T-helper 2 cell (primary cell): ENCODE measurements at places on chromosomes 4 and X.

DNA sequence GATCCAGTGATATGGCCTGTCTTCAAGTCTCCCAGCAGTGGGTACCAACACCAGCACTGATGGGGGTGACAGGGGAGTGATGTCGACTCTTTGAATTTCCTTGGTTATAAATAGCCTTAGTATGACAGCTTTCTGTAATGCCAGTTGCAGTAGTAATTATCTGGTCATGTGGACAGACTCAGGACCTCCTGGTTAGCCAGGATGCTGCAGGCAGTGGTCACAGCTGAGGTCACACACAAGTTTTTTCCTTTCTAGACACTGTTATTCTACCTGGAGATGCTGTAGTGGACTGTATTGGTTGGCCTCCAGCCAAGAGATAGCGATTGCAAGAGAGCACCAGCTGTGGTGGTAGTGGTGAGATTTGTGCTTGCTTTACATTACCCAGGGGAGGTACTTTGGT, 63.6 kb downstream of the UPRT start:
- DNase-seq, result no peak

DNA sequence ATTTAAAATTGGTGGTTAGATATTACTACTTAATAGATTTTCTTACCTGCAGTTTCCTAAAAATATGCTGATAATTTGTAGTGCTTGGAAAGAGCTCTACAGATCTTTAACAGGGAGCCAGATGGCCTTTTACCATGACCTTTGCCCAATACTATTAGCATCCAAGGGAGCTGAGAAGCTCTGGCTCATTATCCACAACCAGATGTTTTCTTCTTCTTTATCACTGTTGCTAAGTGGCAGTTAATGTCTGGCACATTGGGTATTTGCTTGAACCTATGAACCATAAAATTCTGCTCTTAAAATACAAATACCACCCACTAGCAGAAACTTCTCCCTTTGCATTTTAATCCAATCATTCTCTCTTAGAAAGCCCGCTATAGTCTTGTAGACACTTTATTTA, 1480.3 kb downstream of the C4orf33 start:
- DNase-seq, result no peak

GRCh38 chrX:49610718-49611310, 12.0 kb downstream of the GAGE1 start:
- no peak for DNase-seq

DNA sequence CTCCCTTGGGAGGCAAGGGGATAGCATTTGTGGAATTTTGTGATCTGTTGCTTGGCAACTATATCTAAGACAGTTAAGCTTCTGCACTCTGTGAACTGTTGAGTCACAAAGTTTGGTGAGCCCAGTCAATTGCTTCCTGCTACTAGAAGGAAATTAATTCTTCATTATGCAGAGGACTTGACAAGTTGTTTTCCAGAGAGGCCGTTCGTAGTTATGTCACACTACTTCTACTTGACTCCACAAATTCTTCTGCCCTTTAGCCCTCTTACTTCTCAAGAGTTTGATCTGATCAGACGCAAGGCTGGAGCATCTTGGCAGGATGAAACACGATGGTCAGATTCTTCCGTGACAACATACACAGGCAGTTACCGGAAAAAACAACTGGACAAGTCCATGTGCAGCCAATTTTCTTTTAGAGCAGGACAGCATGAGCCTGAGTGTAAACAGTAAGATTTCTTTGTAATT, at the start of gene C4orf51:
Gene C4orf51, plus strand, starts transcription at position 156 of the 465 bp plus-strand sequence. Its CDS starts 58 bp downstream, at position 214.
- DNase-seq, result no peak

- DNase-seq, result no peak
Observed at GRCh38 chrX:76148041-76148665, 24.7 kb upstream of the PBDC1 start.

DNA sequence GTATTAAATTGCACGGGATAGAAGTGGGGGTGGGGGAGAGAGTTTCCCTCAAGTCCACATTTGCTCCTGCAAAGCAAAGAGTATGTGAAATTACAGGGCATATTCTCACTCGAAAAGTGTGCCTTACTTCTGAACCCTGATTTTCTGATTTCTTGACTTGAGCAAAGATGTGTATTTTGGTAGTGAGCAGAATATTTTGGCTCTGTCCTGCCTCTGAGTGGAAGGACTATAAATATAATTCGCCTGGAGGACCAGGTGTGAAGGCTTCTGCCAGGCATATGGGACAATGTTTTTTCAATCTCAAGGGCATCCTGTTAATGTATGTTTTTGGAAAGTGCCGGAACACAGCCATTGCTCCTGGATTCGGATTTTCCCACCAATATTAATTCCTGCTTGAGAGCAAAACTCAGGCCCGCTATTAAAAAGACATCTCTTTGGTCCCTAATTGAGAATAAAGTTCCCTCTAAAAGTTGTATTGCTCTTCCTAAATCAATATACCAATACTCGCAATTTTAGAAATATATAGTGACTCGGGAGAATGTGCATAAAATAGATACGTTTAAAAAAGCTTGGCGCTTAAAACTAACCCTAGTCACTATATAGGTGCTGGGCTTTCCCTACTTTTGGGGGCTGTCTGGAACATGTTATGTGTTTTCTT, 15.3 kb upstream of the PITX2 start:
- no peak for DNase-seq

DNA sequence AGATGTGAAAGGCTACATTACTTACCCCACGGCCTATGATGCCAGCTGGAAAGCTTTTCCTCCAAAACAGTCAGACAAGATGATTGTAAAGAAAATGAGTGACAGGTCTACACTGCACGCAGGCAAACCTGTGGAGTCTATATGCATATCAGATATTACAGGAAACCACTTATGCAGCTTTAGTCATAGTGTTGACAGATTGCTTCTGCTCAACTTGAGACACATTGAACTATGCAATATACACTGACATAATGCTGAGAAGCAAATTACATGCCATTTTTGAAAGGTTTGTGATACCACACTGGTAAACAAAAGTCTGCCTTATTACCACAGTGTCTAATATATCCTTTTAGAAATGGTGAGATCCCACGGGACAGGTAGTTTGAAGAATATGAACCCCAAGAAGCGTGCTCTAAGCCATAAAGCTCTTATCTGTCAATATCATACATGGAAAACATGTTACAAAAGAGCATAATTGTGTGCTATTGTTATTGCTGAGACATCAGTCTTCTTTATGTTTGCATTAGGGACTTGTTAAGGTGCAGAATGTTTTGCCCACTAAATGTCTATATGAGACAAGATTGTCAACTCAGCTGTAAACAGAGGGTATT, 1835.8 kb upstream of the TENM3 start:
- DNase-seq, result no peak

GRCh38 chr4:94759767-94760211, 2.0 kb downstream of the BMPR1B start:
- no peak for DNase-seq

GRCh38 chr4:23006756-23007155, 314.0 kb downstream of the GBA3 start:
- no peak for DNase-seq

- peak; percentile 46 for DNase-seq
Observed at GRCh38 chrX:154369449-154370299, 4.8 kb downstream of the FLNA start.

- no peak for DNase-seq
Observed at GRCh38 chr4:5805270-5805669, 87.6 kb downstream of the CRMP1 start.

- no peak for DNase-seq
Observed at GRCh38 chr4:113969709-113970334, 9.6 kb downstream of the ARSJ start.

DNA sequence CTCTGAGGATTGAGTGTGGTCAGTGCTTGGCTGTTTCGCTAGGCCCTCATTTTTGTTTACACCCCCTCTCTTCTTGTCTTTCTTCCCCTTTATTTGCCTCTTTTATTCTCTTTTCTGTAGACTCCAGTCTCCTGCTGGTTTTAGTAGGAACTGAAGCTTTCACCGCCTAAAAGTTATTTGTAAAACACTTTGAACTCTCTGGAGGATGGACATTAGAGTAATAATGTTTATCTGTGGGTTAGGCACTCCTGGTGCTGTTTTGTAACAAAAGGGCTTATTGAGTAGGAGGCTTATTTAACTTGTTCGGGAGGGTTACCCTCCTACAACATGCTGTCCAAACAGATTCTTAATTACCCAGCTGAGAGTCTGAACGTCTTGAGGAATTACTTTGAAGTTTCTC, 1.6 kb upstream of the ARHGAP10 start:
- DNase-seq, result no peak

DNA sequence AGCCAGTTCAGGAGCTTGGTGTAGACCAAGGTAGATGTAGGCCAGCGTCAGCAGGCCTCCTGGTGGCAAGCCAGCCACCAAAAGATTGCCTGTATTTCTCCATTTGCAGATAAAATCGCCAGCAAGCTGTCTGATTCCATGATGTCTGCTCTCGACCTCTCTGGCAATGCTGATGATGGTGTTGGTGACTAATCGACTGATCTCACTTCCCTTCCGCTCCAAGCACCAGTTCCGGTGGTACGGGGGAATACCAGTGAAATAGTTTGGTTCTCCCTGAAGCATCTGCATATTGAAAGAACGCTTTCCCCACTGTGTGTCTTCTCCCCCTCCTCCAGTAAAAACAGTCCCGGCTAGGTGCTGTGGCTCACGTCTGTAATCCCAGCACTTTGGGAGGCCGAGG, 30.4 kb downstream of the GNL3L start:
- DNase-seq, result no peak

DNA sequence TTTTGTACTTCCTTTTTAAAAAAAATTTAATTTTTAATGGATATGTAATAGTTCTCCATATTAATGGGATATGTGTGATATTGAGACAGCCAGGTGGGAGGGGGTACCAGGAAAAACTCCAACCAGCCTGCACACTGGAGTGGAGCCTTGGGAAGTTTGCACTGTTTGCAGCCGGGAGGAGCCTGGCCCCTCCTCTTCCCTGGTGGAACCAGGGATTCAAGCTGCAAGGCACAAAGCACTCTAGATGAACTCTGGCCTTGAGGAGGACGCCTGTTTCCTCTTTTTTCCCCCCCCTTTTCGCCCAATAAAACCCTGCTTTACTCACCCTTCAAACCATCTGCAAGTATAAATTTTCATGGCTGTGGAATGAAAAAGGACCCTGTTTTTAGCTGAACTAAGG, 48.2 kb upstream of the GC start:
- no peak for DNase-seq

GRCh38 chrX:64975491-64975890, 759 bp downstream of the ZC4H2 start:
- peak; percentile 27 for DNase-seq

DNA sequence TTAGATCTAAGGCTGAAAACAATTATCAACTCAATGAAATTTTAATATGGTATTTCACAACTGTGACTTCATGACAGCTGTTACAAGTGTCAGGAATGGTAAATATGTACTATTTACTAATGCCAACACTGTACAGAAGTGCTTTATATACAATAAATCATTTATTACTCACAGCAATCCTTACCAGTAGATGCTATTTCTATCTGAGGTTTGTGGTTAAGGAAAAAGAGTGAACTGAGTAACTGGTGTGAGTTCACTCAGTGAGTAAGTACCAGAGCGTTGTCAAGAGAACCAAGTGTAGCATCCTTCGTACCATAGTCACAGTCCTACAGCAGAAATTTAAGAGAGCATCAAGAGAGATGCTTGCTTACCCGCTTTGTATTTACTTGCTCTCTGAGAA, 23.3 kb downstream of the MTHFD2L start:
- no peak for DNase-seq

DNA sequence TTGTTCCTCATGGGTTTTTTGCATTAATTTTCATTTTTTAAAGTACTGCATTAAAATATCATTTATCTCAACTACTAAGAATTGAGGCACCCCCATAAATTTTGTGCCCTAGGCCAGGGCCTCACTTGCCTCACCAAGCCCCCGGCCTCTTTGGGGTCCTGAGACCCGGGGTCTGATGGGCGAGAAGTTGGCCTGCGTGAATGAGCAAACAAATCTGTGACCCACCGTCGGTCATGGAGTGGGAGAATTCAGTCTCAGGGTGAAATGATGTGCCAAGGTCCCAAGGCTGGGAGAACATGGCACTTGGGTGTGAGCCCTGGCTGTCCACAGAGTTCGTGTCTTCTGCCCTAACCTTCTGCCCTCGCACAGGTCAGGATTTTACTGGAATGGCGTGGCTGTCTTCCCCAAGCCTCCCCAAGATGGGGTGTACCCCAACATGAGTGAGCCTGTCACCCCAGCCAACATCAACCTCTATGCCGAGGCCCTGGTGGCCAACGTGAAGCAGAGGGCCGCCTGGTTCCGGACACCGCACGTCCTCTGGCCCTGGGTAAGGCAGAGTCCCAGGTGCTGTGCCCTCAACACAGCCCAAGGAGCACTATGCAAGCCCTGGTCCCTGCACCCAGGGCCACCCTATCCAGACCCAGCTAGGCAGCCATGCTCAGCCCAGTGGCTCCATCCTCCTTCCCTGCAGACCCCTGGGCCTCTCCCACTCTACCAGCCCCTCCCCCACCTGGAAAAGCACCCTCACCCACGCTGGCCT, 18.0 kb downstream of the MAN2B2 start:
- DNase-seq, result no peak

DNA sequence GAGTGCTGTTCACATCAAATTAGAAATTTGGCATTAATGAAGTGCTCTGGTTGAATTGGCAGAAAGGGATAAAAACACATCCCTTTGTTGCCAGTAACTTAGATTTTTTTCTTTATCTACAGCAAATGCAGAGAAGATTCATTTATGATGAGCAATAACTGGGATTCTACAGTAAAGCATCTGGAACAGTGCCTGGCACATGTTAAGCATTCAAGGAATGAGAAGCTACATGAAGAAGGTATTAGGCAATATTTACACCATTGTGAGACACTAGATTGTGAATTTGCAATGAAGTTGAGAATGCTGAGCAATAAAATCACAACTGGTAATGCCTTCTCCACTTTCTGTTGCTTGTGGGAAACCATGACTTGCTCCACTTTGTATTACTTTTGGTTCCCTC, 33.5 kb downstream of the PCDH19 start:
- no peak for DNase-seq

DNA sequence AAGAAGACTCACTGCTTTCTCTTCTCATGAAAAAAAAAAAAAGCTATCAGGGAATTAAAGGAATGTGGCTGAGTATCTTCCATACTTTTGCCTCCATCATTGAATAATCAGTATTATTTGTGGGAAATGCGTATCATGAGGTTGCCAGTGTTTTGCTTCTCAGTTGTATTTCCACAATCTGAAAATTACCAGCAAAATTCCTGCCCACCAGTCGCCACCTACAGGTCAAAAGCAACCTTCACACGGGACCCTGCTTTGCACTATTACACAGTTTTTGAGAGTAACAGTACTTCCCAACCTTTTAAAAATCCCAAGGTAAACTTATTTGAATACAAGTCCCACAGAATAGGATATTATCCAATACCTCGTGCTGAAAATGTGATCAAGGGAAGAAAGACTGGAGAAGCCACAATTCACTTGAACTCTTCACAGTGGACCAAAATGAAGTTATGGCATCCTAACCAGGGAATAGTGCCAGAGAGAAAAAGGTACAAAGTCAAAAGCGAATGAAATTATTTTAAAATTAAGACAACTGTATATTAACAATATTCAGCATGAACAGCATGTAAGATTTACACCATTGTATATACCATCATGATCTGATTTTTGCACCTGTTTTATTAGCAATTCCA, 30.4 kb downstream of the PGRMC1 start:
- DNase-seq, result no peak
